ENCODE measurements at places on chromosomes 2 and 18.

- peak; percentile 58 for DNase-seq
These were observed 138.0 kb downstream of the AGPS start for GRCh38 chr2:177530561-177530960.

DNA sequence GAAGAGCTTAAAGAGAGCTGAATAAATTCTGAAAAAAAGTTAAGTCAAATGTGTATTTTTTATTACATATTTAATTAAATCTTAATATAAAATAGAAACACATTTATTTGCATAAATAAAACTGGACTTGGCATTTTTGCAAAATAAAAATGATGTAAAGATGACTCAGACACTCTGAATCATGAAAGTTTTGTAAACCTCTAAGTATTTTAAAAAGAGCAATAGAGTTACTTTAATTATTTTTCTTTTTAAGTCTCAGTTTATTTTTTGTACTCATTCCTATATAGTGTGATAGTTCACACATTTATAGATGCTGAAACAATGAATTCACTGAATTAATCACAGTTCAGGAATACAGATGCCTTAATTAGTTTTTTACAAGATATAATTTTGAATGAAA is 109.9 kb upstream of the DTNA start:
- DNase-seq: peak; percentile 48

DNA sequence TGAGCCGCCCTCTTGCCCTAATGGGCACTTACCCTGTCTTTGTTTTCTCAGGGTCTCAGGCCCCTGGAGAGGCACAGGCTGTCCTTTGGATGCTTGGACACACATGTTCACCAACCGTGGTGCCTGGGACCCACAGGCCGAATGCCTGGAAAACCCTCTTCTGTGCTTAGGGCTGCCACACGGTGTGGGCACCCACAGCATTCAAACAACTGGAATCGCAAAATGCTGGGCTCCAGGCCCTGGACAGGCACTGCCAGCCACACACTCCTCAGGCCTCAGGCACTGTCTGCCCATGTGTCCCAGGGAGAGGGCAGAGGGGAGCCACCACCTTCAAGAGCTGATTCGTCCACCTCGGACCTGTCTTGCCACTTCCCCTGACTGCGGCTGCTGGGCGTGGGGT is 123.1 kb upstream of the ACKR3 start:
- DNase-seq: no peak

GRCh38 chr2:239793836-239794235 is 231.3 kb downstream of the NDUFA10 start:
- DNase-seq: no peak

GRCh38 chr2:25738383-25739343 is 65.3 kb upstream of the DTNB start:
- DNase-seq: no peak

- DNase-seq: peak; percentile 57
These were observed 98.2 kb upstream of the HNMT start for GRCh38 chr2:137865954-137866540.

GRCh38 chr18:34639687-34640086 is 70.4 kb upstream of the DTNA start:
- peak; percentile 11 for DNase-seq

DNA sequence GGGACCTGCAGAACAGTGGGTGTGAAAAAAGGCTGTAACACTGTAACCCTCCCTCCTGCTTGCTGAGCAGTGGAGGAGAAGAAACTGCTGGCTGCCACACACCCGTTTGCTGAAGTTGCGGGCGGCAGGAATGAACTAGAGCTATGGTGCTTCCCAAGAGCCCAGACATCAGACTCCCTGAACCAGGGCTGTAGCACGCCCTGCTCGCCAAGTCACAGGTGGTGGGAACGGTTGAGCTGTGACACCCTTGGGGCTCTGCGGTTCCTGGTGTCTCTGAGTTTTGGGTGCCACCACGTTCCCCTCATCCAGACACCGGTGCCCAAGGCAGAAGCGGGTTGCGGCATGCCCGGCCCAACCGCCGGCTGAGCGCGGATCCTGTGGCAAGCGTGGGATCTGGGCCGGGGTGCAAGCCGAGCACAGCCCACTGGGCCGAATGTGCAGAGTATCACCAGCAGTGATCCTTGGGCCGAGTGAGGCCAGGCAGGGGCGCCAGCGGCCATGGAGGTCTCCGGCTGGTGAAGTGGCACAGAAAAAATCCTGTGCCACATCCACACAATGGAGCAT is 15.0 kb upstream of the ADI1 start:
- no peak for DNase-seq

DNA sequence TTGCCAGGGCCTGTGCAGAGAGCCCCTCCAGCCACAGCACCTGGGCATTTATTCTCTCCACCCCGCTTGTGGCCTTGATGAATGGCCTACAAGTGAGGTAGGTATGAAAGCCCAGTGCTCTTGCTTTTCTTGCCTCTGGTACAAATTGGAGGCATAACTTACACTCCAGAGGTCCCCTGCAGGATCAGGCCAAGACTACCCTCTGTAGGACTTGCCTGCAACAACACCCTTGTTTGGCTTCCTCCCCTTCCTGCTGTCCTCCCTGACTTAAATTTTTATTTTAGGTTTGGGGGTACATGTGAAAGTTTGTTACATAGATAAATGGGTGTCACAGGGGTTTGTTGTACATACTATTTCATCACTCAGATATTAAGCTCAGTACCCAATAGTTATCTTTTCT is 95.7 kb downstream of the CDC42EP3 start:
- no peak for DNase-seq

GRCh38 chr2:24049485-24050021 is at the start of gene FKBP1B:
Gene FKBP1B, plus strand, starts transcription at chr2:24049741. Its CDS starts 109 bp downstream, at chr2:24049850.
- DNase-seq: peak; percentile 25

- DNase-seq: peak; percentile 1
These were observed 403.3 kb upstream of the NETO1 start for GRCh38 chr18:73270920-73271634.

GRCh38 chr2:191020742-191021381 is 6.9 kb upstream of the STAT1 start:
- peak; percentile 91 for DNase-seq

DNA sequence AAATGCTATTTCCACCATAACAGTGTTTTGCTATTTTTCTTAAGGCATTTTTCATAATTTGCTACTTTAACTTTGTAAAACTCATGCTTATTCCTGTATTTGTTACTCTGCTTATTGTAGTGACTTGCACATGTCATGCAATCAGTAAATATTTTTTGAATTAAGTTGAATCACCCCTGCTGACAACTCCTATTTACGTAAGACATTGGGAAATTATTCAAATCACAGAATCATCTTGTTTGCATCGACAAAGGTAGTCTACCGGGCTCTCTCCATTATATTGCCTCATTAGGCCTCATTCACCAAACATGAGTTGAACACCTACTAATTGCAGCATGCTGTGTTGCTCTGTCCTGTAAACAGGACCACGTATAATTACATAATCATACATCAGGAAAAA is 478.5 kb upstream of the ZEB2 start:
- no peak for DNase-seq

DNA sequence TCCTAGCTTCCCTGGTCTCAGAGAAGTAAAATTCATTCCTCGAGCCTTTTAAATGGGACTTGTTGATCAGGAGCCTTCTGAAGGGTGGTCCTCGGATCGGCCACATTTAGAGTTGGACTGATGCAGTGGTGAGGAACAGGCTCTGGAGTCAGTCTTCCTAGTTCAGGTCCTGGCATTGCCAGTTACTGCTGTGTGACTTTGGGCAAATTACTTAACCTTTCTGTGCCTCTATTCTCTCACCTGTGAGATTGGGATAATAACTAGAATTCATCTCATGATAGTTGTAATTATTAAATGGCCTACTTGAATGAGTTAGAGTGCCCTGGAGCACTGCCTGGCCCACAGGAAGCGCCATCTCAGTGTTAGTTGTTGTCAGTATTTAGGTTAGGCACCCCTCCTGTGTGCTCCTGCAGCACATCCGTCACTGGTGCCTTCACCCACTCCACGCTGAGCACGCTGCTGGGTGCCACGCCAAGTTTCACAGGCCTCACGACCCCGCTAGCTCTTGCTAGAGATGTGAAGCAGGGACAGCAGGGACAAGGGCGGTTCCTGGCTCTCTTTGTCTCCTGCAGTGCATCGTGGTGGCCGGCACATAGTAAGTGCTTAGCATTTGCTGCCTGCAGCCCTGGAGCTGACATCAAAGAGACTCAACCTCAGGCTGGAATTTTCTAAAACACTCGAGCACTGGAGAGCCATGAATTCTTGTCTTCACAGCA is 122.9 kb downstream of the FAM210A start:
- no peak for DNase-seq

- peak; percentile 51 for DNase-seq
These were observed 46.1 kb upstream of the SH3BP4 start for GRCh38 chr2:234905547-234906265.

DNA sequence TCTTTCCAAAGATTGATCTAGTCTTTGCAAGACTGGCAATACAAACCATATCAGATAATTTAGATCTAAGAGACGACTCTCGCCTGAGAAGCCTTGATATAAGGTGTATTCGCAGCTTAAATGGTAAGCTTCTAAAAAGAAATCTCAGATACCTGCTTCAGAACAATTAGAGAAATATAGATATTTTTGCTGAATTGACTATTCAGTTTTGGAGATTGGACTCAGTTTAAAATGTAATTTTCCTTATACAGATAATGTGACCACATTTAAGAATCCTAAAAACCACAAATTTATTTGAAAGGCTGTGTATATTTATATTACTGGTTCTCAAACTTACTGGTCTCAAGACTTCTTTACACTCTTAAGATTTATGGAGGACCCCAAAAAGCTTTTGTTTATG is 15.4 kb downstream of the PAPOLG start:
- no peak for DNase-seq

DNA sequence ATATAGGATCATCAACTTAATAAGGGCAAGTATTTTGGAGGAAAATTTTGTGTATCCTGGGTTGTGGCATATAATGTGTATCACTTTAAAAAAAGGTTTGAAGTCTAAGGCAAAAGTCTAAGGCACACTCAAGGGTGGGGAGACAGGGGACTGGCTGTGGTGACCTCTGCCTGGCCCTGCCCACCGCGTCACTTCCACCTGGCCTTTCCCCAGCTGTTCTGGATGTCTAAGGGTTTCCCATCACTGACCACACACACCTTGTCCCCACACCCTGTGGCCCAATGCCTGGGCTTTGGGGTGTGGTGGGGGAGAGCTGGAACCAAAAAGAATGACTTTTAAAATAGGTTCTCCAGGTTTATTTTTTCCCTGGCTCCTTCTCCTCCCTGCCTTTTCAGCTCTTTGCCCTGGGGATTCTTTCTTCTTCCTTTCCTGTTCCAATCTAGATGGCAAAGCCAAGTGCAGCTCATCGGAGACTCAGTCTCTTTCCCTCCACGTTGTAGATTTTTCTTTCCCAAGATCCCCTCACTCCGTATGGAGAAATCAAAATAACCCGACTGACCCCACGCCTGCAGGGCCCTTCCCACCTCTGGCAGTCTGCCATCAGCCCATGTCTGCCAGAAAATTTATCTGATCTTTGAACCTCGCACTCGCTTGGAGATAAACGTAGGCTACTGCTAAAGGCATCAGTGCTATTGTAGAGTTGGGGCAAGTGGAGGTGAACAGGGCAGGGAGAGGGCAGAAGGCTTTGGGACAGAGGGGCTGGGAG is 257.2 kb downstream of the DYSF start:
- DNase-seq: no peak

GRCh38 chr2:191262436-191262835 is 17.2 kb downstream of the MYO1B start:
- no peak for DNase-seq

Measured in fibroblast of the aortic adventitia (primary cell).